Stimulated activated CD4-positive, alpha-beta T cell treated with anti-CD3 and anti-CD28 coated beads, TNF-alpha, amount 100 ng/mL, for 48 hours (primary cell): ENCODE measurements at places on chromosomes 1 and 21.
A peak's percentile ranks its signal among the peaks of the same experiment; 100 is the strongest.

DNA sequence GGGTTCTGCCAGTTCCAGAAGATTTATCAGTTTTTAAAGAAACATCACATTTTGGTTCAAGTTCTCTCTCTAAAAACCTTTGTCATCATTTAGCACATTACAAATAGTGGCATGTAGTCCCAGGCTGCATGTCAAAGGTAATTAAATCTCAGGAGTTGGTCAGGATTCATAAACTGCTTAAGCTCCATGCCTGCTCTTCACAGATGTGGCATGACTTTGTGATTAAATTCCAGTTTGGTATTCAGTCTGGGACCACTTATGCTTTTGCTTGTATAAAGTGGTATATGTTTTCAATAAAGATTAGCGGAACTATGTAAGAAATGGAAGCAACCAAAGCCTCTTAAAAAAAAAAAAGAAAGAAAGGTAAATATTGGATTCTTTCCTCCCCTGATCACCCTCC, 408.0 kb downstream of the DISC1 start:
- no peak for DNase-seq

GRCh38 chr21:28604946-28605537, 387.6 kb downstream of the LTN1 start:
- no peak for DNase-seq

- no peak for DNase-seq
Observed at GRCh38 chr1:175268720-175269119, 76.1 kb upstream of the KIAA0040 start.

- peak; percentile 75 for DNase-seq
Observed at GRCh38 chr1:21508580-21509350, 458 bp upstream of the ALPL start.

- no peak for DNase-seq
Observed at GRCh38 chr1:11653861-11654136, 430 bp downstream of the FBXO2 start.

DNA sequence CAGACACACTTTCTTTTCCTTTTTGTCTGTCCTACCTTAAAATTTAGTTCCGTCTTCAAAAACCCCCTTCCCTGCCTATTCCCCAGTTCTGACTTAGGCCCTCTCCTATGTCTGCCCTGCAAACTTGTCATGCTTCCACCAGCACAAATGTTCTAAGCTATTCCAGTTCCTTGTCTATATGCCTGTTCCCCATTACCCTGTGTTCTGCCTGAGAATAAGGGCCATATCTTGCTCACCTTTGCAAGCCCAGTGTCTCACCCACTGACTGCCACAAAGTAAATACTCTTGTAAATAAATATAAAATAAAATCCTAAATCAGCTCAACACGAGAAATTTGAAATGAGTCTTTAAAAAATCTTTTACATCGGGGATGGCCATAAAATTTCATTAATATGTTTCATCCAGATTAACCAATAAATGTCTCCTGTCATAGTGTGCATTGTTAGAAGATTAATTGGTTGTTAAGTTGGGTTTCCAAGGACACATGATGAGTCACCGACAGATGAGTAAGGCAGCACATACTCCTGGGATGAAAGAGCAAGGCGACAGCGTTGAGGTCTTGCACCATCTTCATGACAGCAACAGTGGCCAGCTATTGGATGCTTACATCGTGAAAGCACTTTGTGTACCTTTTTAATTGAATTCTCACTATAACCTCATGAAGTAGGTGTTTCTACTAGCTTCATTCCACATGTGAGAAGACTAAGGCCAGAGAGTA, 92.6 kb upstream of the NGF start:
- no peak for DNase-seq

GRCh38 chr21:38729754-38730379, 75.9 kb upstream of the ETS2 start:
- DNase-seq, result no peak

DNA sequence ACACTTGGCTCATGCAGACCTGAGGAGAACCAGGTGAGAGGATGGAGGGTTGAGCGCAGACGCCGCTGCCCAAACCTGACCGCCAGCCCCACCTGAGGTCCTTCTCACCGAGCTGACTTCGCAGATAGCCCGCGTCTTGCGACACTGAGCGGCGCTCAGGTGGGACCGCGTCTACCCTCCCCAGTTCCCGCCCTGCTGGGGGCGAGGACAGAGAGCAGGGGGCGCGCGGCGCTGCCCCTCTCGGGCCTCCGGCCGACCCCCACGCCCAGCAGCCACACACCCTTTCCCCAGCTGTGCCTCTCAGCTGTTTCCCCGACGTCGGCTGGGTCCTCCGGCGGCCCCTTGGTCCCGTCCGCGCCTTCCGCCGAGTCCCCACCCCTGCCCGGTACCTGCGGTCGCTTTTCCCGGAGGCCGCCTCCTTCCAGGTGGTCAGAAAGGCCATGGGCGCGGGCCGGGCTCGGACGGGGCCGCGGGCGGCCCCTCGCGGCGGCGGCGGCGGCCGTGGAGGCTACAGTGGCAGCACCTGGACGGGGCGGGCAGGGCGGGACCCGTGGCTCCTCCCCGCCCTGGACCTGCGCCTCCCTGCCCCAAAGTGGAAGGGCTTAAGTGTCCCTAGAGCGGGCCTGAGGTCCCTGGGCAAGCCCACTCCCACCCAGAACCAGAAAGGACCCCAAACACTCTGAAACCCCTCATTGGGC, 14.4 kb upstream of the TTC39A start:
- DNase-seq, result no peak

DNA sequence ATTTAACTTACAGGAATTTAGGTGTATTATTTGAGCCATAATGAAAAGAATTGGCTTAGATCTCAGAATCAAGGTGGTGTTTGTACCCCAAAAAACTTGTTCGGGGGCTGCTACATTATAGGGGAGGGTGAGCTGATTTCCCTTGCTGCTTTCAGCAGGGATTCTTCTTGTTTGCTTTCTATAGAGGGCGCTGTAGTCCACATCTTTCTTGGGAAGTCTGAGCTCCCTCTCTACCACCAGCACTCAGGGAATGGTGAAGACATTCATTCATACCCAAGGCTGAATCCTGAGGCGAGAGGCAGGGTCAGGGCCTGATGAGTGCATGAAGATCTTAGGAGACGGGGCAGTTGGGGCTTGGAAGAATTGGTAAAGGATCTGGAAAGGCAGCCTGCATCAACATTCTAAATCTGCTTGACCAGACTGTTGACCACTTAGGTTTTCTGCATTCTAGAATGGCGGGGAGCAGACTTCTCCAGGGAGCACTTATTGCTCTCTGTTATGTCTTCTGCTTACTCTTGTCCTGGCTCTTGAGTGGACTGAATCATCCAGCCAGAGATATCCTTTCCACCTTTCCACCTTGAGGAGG, 18.9 kb downstream of the SPATA46 start:
- no peak for DNase-seq

DNA sequence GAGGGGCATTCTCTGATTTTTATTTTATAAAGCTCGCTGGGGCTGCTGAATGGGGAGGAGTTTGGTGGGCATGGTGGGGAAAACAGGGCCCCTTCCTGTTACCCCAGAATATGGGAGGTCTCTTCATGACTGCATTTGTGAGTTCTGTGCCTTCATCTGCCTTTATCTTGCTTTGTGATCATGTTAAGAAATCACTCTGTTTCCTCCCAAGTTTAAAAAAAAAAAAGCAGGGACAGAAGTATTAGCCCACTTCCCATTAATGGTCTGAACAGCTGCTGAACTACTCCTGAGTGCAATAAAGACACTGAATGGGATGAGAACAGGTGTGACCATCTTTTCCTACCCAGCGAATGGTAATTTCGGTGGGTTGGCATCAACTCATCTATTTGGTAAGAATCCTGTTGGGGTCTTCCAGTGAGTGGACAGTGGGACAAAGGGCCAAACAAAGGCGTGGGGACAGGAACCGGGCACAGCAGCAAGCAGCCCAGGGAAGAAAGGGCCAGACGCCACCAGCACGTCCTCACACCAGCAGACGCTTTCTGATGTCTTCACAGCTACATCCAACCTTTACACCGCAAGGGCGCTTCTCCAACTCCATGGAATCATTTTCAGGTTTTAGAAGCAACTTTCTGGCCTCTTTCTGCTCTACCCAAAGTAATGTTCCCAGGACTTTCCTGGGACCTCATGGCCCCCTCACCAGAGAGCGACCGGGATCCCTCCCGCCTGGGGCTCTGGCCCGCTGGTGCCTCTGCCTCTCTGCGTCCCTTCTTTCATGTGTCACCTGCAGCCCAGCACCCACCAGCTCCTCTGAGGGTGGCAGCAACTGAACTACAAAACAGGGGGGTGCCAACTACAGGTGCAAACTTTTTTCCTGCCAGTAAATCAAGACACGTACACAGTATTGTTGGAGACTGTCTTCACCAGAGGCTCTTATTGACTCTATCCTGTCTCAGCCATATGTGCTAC, 160.2 kb downstream of the ADSS2 start:
- no peak for DNase-seq

DNA sequence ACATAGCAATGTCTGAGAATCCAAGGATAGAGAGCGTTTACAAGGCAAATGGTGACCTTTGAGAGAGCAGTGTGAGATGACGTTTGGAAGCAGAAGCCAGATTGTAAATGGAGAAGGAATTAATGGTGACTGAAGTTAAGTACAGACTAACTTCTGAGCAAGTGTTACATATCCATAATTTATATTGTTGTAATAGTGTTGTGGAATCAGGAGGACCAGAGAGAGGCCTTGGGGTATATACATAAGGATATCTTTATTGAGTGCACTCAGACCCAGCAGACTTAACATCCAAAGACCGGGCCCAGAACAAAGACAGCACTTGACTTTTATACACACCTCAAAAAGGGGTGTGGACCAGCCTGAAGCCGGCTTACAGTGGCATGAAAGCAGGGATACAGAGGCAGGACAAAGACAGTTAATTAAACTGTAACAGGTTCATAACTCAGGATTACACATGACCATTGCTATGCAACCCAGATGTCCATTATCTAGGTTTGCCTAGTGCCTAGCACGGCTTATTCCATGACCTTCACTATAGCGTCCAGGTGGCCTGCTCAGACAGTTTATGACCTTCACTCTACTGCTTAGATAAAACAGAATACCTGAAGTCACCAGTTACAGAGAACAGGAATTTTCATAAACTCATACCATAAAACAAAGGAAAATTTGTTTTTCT, 2.7 kb upstream of the MGST3 start:
- DNase-seq, result no peak

DNA sequence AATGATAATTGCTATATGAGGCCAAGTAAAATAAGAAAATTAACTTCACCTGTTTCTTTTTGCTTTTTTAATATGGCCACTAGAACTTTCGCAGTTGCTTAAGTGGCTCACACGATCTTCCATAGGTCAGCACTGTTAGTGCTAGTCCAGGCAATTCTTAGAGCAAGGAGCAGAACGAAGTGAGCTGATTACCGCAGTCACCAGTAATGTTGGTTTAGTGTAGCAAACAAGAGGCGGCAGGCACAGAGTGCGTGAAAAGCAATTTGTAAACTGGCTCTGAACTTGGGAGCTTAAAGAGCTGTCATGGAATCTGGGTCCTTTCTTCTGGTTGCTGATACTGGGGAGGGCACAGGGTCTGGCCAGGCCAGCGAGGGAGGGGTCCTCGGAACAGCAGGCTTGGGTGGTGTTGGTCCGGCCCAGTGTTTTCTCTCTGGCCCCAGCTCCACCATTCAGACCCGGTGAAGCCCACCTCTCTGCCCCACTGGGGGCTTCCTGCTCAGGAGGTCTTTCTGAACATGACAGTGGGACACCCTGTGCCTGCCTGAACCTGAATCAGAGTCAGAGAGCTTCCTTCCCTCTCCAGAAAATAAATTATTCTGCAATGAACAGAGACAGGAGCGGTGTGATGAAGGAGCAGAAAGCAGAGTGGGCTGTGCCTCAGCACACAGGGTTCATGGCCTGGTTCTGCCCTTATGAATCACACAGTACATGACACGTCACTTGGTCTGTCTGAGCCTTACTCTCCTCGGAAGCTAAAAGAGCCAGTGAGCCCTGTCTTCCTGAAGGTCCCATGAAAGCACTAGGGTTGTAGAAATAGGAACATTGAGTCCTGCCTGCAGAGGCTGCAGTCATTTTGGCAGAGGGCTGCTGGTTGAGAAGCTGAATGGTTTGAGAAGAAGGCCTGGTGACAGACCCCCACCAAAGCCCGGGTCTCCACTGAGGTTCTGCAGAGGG, 11.9 kb downstream of the ETS2 start:
- DNase-seq, result no peak

DNA sequence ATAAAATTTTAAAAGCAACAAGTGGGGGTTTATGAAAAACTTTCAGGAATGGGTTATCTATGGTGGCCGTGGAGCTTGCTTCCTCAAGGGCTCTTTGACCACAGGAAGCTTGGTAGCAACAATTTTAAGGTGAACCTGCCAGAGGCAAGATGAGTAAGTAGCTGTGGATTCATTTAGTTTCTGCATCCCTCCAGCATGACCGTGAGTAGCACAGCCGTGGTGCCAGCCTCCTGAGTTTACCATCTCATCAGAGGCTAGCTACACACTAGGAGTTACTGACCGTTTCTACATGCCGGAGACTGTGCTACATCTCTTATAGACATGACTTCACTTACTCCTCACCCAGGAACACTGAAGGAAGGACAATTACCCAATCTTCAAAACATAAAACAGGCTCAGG, 30.1 kb upstream of the PLEKHG5 start:
- DNase-seq, result no peak

GRCh38 chr1:8814865-8815264, 2.6 kb downstream of the RERE start:
- DNase-seq, result no peak

- DNase-seq, result no peak
Observed at GRCh38 chr1:204923201-204923600, 52.5 kb downstream of the NFASC start.

GRCh38 chr1:48026275-48026674, 29.1 kb upstream of the TRABD2B start:
- DNase-seq, result no peak

- no peak for DNase-seq
Observed at GRCh38 chr1:75273110-75273509, 138.9 kb downstream of the LHX8 start.

DNA sequence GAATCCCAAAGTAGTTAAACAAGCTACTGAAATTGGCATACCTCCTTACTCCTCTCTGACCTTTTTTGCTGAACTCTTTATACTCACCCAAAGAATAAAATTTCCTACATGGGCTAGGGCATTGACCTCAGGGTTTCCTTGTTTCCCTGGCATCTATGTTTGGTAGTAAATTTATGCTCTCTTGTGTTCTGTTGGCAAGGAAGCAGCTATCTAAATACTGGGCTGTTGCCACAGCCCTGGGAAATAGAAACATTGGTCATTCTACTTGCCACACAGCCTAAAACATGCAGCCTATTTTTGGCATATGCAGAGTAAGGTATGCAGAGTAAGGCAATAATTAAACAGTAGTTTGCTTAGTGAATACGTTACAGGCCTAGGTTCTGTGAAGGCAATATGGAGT, 351.4 kb downstream of the HLX start:
- no peak for DNase-seq

GRCh38 chr1:163655565-163655964, 333.8 kb downstream of the NUF2 start:
- DNase-seq, result no peak

GRCh38 chr1:155050560-155051341, at the start of gene ADAM15:
Gene ADAM15, plus strand, starts transcription at chr1:155051316. Its CDS starts 71 bp downstream, at chr1:155051387.
- peak; percentile 64 for DNase-seq

- DNase-seq, result peak; percentile 73
Observed at GRCh38 chr1:206556750-206557635, 49.7 kb downstream of the RASSF5 start.

- DNase-seq, result no peak
Observed at GRCh38 chr1:207393610-207394009, 60.5 kb upstream of the CR2 start.
